Calu3 (cell line): ENCODE measurements at places on chromosomes 1 and 21.

DNA sequence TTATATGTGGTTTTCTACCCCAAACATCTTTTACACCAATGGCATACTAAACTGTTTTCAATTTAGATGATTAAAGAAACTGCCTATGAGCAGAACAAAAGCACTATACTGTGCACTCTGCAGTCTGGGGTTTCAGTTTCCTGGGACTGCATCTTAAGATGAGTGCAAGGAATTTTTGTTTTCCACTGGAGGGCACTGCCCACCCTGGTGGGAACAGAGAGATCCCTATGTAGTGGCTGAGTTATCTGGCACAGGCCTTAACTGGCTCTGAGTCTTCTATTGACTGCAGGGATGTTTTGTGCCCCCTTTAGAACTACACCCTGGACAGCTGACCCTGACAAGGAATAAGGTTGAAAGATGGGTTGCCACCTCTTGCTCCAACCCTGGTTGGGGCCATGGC lies 12.0 kb downstream of the PROK1 start:
- DNase-seq = no peak

DNA sequence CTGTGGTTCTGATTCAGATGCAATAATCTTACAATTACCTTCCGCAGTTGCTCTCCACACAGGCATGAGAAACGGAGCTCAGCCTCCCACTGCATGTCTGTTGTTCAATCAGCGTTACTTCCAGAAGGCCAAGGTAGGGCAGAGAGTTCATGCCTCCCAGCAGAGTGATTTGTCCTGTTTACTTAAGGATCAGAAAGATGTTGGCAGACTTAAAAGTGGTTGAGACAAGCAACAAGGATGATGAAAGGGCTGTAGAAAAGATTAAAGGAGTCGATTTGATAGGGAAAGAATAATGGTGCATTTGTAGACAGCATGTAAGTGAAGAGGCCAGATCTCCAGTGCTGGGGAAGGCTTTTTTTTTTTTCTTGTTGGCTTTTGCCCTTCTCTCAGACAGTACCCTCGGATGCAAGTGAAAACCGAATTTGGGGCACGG lies 26.6 kb downstream of the ARMH1 start:
- DNase-seq = no peak

DNA sequence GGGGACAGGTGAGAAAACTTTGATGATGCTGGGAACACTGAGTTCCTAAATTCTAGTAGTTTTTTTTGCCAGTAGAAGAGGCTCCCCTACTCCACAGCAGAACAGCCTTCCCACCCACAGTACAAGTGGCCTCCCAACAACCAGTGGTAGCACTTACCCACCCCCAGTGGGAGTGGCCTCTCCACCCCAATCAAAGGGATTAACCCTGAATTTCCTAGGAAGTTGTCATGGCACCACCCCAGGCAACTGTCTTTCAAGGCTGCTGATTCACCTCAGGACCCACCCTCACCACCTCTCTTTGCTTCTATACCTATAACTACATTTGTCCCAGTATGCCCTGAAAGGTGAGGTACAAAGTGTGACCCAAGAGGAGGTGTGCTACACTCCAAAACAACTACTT lies 81.4 kb upstream of the PRDX6 start:
- DNase-seq = no peak

DNA sequence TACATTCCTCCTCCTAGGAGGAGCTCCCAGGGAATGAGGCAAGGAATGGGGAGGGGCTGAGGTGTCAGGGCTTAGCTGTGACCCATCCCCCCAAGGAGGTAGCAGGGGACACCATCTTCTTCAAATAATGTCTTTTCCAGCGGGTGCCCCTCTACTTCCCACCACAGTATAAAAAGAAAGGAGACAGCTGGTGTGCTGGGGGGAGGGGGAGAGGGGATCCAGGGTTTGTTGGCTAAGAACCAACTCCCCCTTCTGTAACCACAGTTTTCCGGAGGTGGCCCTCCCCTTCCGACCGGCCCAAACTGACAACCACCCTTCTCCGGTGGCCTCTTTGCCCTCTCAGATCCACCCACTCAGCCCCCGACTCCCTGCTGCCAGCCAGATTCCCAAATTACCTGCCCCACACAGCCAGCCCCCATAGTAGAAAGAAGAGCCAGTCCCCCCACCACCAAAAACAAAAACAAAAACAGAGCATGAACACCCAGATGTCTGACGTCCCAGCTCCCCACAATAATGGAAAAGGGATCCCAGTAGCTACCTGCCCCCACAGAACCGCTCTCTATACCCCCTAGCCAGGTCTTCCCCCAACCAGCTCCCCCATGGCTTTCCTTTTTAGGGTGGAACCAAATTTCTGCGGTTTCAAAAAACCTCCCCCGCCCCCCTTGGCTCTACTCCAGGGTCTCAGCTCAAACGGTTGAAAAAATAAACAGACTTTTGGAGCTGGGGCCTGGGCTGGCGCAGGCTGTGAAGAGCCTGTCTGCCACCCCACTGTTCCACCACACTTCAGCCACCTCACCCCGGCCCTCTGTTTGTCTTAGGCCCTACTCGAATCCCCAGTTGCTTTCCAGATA lies 2.1 kb downstream of the ARHGEF2 start:
- peak; percentile 37 for DNase-seq

DNA sequence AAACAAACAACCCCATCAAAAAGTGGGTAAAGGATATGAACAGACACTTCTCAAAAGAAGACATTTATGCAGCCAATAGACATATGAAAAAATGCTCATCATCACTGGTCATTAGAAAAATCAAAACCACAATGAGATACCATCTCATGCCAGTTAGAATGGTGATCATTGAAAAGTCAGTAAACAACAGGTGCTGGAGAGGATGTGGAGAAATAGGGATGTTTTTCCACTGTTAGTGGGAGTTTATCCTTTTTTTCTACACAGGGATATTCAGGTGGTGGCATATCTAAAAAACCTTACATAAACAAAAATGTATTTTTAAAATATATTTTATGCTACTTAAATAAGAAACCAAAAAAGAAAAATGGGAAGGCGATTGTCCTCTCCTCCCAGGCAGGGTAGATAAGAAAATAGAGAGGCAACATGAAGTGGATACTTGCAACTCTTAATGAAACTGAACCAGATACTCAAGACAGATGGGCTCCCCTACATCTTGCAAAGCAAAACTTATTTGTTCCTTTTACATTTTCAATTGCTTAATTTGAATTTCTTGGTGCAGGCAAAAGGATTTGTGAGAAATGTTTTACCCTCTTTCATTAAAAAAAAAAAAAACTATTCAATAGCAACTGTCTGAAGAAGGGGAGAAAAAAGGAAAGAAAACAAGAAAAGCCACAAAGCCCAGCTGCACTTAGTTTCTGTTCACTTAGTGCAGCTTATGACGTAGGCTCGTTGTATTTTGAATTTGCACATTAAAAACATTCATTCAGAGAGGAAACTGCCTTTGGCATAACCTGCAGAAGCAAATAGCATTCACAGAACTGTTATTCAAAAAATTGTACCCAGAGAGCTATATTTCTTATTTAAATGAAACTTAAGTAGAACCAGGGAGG lies 36.9 kb upstream of the RGS1 start:
- DNase-seq = no peak

GRCh38 chr1:179077396-179077795 lies 4.5 kb upstream of the TOR3A start:
- no peak for DNase-seq
